ENCODE measurements at places on chromosomes 11 and 22.
A peak's percentile ranks its signal among the peaks of the same experiment; 100 is the strongest.

- DNase-seq = no peak
Observed at GRCh38 chr22:27772081-27772983, 29.2 kb downstream of the MN1 start.

- DNase-seq = no peak
Observed at GRCh38 chr11:35135222-35135621, 3.7 kb upstream of the CD44 start.

GRCh38 chr11:29243616-29244015 lies 773.2 kb downstream of the KCNA4 start:
- DNase-seq = no peak

DNA sequence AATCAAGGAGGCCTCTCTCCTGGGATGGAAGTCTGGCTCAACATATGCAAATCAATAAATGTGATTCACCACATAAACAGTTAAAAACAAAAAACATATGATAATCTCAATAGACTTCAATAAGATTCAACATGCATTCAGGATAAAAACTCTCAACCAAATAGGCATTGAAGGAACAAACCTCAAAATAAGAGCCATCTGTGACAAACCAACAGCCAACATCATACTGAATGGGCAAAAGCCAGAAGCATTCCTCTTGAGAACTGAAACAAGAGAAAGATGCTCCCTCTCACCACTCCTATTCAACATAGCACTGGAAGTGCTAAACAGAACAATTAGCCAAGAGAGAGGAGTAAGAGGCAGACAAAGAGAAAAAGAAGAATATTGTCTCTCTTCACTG lies 54.0 kb upstream of the SEZ6L start:
- DNase-seq = no peak

GRCh38 chr22:30297991-30298701 lies 8.8 kb upstream of the CASTOR1 start:
- DNase-seq = no peak

DNA sequence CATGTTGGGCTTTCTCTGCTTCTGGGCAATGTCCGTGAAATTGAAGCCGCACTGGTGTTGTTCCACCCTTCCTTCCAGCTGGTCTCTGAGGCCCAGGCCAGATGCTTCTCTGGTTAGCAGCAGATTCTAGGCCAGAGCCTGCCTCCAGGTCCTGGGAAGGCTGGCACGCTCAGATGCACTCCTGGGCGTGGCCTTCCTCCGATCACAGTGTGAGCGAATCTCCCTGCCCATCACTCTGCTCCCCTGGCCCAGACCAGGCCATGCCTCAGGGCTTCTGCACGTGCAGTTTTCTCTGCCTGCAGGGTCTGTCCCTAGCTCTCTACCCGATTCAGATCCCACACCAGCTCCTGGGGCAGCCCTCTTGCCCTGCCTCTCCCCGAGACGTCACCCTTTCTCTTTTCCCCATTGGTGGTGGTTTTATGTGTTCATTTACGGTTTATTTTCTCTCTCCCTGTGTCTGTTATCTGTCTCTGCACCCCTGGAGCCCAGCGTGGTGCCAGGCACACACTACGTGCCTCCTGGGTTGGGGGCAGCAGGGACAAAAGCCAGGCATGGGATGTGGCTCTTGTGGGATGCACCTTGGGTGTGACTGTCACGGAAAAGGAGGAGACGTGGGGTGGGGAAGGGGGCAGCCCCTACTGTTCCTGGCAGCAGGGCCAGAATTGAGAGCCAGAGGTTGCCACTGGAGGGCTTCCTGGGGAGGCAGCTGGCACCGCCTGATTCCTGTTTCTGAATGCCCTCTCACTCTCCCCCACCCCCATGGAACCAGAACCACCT lies 66.0 kb downstream of the KCNQ1 start:
- DNase-seq = no peak

GRCh38 chr22:42610186-42610585 lies 4.5 kb downstream of the POLDIP3 start:
- no peak for DNase-seq

DNA sequence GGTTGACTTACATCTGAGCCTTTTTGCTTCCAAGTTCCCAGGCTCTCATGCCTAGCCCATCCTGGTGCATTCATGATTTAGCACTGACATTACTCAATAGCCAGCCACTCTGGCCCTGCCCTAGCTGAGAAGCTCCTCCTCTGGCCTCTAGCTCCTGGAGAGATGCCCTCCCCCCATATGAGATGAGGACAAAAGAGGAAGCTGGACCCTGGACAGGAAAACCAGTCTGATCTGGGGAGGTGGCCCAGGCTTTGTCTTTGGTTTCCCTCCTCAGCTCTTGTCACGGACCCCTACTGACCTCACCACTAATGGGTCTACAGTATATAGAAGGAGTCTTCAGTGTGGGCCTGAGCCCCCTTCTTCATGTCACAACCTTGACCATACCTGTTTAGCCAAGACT lies 3.0 kb downstream of the RHOG start:
- DNase-seq = no peak

DNA sequence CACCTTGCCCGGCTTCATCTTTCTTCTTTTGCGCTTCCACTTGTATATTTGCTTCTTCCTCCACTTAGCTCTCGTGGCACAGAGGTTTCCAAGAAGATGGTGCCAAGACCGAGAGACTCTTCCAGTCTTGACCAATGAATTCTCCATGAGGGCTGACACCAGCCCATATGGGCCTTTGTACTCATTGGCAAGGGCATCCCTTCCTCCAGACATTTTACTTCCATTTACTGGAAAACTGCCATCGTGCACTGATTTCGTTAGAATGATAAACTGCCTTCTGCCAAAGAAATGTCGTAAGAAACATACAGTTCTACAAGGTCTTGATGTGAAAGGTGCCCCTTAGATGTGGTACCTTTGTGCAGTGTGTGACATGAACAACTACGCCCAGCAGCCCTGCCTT lies 4.7 kb upstream of the MIEF1 start:
- no peak for DNase-seq

- no peak for DNase-seq
Observed at GRCh38 chr11:130223291-130223971, 63.8 kb downstream of the ST14 start.

- no peak for DNase-seq
Observed at GRCh38 chr11:133347988-133348387, 184.3 kb downstream of the OPCML start.

- no peak for DNase-seq
Observed at GRCh38 chr22:18048441-18048898, 24.1 kb upstream of the MICAL3 start.

GRCh38 chr11:96342014-96342960 lies 708 bp downstream of the MAML2 start:
- no peak for DNase-seq

GRCh38 chr11:34427186-34427805 lies 11.4 kb upstream of the CAT start:
- DNase-seq = no peak

GRCh38 chr22:31585161-31585859 lies 76.7 kb downstream of the PISD start:
- no peak for DNase-seq

DNA sequence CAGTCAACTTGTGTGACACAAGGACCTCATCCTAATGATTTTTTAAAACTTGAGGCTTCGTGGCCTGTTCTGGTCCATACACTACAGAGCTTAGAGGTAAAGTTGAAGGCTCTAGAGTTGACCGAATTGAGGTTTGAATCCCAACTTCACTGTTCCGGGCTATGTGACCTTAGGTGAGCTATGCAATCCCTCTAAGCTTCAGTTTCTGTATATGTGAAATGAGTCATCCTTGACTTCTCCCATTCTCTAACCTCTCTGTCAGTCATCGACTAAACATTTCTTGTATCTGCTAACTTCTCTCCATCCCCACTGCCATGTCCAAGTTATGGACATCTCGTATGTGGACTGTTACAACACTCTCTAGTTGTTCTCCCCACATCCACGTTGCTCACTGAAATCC lies 178.2 kb upstream of the TMEM45B start:
- no peak for DNase-seq

GRCh38 chr11:92527467-92527866 lies 302.8 kb downstream of the FAT3 start:
- DNase-seq = no peak

- no peak for DNase-seq
Observed at GRCh38 chr11:125449565-125449964, 46.5 kb downstream of the FEZ1 start.

- DNase-seq = no peak
Observed at GRCh38 chr11:61769169-61769920, 16.9 kb downstream of the MYRF start.

GRCh38 chr22:20948450-20948849 lies 18.6 kb upstream of the AIFM3 start:
- no peak for DNase-seq

DNA sequence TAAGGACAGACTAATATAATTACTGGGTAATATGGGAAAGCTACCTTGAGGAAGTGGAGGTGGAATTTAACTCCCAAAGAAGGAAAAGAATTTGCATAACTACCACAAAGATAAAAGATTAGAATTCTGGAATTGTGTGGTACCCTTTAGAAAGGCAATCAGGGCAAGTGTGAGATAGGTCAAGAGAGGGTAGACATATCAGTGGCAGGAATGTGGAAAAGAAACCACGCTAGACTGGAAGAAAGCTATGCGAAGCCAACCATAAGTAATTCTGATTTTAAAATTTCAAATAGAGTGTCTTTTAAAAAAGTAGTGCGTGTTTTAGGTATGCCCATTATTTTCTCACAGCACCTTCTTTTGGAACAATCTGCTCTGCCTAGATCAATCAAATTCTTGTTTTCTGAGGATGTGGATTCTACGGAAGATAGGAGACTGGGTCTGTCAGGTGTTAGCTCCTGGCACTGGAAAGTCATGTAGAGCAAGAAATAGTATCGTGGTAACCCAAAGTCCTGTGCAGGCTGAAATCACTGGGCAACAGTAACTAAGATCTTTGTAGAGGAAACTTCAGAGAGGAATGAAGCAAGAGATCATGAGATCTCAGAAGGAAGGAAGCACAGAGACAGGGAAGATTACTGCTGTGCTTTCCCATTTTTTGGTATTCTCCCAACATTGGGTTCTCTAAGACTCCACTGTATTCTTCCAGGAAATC lies 111.3 kb upstream of the MTMR2 start:
- DNase-seq = no peak

- DNase-seq = no peak
Observed at GRCh38 chr11:2777386-2777785, 77.6 kb upstream of the KCNQ1OT1 start.

DNA sequence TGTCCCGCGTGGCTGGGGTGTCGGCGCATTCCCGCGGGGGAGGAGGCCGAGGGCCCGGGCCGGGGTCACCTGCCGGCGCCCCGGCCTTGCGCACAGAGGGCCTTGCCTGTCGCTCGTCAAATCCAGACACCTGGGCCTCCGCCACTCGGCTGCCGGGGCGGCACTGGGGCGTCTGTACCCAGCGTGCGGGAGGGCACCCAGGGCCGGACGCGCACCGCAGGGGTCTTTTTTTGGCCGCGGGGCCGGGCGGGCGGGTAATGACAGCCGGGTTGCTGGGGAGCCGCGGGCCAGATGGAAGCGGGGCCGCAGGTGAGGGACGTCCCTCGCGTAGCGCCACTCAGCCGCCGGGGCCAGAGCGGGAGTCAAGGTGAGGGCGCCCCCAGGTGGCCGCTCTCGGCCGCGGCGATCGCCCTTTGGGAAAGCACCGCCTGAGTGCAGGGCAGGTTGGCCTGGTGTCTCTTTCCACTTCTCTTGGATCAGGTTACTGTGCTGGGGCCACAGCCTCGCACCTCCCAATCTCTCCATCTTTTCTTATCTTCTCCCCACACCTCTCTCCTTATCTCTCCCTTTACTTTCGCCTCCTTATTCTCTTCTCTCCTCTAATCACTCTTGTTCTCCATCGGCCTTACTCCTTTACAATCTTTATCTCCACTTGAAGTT lies 3.5 kb downstream of the PHLDB1 start:
- DNase-seq = peak; percentile 72

GRCh38 chr11:64234647-64235379 lies 429 bp downstream of the VEGFB start:
- peak; percentile 53 for DNase-seq

DNA sequence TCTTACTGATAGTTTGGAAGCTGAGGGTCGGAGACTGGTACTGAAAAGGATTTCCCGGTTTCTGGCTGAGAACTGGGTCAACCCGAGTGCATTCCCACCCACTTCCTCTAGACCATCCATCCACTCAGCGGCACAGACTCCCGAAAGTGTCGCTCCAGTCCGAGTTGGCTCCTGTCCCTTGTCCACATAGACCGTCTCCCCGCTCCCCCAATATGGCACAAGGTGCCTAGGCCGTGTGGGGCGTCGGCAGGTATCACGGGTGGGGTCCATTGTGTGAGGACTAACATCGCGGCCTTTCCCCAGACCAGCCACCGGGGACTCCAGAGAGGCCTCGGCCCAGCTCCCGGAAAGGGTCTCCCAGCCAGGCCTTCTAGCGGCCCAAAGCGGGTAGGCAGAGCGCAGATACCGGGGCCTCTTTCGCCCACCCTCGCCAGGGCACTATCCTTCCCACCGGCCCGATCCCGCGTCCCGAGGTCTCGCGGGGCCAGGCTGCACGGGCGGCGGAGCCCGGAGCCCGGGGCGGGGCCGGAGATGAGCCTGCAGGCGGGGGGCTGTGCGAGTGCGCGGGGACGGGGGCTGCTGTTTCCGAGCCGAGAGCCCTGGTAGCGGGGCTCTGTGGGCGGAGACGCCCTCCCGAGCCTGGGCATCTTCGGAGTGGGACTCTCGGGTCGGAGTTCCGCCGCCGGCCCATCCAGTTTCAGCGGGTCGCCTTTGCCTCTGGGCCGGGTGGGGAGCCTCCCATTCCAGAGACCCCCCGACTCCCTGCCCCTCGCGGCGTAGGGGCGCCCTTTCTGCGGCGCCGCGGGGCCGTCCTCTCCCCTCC lies 21.1 kb downstream of the SERPINH1 start:
- DNase-seq = no peak

DNA sequence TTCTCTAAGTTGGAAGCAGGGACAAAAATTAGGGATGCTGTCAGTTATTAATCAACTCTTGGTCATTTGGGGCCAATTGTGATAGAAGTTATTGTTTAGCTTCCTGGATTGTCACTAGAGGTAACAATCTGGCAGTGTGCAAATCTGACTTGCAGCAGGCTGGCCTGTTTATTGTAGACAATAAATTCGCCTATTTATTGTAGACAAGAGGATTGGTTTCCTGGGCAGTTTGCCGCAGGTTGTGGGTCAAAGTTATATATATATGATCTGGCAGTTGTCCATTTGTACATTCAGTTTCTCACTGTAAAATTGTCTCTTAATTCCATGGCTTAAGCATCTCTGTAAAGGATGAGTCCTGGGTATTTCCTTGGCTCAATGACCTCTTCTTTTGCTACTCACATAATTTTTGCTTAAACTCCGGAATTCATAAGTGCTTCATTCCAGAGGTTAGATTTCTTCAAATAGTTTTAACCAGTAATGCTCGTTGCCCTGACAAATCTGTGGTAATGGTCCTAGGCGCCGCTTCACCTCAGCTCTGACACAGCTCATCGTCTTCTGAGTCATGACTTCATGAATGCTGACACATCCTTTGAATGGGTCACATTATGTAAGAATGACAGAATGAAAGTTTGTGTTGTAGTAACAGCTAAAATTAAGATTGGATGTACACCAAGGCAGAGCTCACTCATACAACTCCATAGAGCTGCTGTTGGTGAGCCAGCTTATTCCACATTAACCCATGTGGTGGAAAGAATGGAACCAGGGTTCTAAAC lies 7.8 kb upstream of the MMP3 start:
- DNase-seq = no peak

Measured in activated gamma-delta T cell (primary cell).